CD4-positive, alpha-beta T cell treated with Interleukin-6 at 100 ng/mL for 8 hours (primary cell): ENCODE measurements at places on chromosomes 6 and 20.

DNA sequence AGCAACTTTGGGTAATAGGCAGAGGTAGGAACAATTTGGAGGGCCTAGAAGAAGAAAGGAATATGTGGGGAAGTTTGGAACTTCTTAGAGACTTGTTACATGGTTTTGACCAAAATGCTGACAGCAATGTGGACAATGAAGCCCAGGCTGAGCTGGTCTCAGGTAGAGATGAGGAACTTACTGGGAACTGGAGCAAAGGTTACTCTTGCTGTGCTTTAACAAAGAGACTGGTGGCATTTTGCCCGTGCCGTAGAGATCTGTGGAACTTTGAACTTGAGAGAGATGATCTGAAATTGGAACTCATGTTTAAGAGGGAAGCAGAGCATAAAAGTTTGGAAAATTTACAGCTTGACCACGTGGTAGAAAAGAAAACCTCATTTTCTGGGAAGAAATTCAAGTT is 28.3 kb upstream of the TMEM200A start:
- DNase-seq: no peak

- no peak for DNase-seq
Measured at GRCh38 chr20:58023346-58023745, 205.1 kb downstream of the ANKRD60 start.

- DNase-seq: no peak
Measured at GRCh38 chr6:145279993-145280392, 455.3 kb downstream of the EPM2A start.

DNA sequence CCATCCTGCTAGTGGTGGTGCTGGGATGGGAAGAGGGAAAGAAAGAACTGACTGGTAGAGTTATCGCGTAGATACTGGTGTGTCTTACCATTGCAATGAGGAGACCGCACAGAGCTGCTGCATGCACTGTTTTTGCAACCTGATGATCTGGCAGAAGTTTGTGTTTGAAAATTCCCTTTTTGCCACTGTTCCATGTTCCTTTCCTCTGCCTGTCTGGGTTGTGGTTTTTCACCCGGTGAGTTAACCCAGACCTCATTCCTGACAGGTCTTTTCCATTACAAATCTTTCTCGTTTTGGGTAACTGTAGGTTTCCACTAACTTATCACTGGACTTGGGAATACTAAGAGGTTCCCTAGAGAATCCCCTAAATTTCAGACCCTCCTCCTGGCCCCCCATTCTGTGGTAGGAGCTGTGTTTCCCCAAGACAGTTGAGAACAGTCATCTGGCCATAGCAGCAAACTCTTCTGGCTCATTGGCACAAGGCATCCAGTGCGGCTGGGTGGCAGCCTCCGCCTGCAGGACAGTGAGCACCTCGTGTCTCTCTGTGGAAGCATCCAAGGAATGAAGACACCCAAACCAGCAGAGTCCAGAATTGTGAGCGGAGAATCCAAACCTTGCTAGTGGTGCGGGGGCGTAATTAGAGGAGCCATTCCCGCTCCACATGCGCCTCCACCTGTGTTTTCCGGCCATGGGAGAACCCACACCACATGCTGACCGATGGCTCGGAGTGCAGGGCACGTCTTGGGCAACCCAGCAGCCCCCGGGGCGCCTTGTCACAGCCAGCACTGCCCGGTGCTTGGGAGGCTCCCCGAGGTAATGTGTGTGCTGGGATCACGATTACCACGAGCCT is 32.8 kb downstream of the ERMARD start:
- no peak for DNase-seq

- DNase-seq: no peak
Measured at GRCh38 chr20:9551808-9552550, 37.6 kb downstream of the LAMP5 start.

DNA sequence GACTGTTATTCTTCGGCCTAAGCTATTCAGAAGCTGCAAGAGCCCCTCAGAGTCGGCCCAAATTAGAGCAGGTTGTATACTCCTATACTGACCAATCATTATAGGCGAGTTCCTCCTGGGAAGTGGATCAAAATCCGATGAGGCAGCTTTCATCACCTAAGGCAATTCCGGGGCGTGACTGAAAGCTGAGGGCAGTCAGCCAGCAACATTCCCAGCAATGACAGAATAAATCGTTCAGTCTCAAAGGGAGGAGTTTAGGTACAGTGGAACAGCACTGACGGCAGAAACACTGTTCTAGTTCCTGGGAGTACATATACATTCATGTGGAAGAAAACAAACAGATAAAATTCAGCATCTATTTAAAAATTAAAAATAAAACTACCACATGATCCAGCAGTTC is 10.8 kb downstream of the HLA-DQB2 start:
- no peak for DNase-seq

DNA sequence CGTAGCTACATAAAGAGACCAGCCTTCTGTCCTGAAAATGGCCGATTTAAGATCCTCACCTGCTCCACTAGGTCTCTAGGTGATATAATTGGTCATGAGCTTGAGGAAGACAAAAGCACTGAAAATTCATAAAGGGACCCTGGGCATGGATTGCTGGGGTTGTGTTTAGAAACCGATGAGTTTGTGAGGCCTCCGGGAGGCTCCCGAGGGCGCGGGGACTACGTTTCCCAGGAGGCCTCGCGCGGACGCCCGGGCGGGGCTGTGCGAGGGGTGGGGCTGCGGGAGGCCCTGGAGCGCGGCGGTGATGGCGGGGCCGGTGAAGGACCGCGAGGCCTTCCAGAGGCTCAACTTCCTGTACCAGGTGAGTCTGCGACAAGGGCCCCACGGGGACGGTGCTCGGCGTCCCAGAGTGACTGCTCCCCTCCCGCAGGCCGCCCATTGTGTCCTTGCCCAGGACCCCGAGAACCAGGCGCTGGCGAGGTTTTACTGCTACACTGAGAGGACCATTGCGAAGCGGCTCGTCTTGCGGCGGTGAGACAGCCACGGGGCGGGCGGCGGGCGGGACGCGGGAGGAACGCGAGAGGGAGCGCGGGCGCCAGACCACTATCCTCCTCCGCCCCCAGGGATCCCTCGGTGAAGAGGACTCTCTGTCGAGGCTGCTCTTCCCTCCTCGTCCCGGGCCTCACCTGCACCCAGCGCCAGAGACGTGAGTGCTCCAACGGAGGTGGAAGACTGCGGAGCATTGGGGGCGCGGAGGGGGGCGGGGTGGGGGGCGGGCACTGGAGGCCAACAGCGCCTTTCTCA is at the start of gene RPP21:
Gene RPP21 (plus strand): TSS at position 289 of the 804 bp plus-strand sequence. CDS start 16 bp downstream, at position 305.
- DNase-seq: peak; percentile 85

DNA sequence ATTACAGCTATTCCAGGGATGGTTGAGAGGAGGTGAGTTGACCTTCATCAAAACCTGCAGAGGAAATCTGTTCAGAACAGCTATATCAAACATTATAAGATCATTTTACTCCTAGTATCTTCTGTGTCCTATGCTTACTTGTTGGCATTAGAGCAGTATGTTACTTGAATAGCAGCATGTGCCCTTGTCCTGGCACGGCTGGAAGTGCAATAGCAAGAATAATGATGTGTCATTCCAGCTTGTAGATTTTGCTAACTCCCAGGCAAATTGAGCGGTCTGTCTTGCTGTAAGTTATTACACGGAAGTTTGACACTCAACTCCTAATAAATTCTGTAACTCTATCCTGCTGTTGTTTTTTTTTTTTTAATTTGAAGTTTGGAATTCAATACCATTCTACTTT is 385.5 kb downstream of the TENT5A start:
- DNase-seq: no peak

GRCh38 chr6:33029328-33030184 is 20.2 kb upstream of the HLA-DOA start:
- DNase-seq: peak; percentile 10

DNA sequence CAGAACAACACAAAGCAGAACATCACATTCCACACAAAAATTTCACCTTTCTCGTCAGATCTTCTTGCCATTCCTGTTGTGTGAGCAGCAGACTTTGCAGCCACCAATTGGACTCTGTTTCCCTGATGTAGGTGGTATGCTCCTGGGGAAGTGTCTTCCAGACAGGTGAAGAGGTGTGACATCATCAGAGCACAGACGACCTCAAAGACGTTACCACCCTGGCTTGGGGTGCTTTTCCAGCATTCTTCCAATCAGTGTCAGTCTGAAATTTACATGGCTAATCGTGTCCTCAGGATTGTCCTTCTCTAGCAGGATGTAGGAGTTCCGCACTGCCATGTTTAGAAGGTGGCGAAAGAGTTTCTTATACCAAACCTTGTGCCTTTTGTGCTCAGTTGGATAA is 31.6 kb upstream of the RIMS4 start:
- DNase-seq: no peak

DNA sequence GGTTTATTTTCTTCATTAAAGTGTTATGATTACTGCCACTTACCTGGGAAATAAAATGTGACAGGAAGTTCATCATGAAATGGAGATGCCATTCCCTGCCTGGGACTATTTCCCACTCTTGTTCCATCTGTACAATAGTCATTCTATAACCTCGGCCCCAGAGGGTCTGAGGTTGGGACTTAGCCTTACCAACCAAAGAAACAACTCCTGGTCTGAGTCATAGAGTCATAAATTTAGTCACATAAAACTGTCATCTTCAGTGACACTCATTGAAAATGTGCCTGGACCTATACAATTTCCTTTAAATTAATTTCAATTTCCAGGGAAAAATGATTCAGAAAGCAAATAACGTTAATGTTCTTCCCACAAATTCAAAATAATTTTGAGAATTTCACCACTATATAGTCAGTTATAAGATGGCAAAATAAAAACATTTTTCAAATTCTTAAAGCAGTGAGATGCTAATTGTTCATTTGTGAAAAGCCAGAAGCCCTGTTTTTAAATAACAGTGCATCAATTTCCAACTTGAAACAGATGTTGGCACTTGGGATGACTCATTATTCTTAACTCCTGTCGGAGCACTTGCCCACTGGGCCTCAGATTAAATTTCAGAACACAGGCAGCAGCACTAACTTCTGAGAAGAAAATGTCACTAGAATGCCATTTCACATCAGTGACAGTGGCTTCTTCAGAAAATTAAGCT is 201.2 kb upstream of the SMLR1 start:
- no peak for DNase-seq

- DNase-seq: no peak
Measured at GRCh38 chr6:73409395-73409794, 14.8 kb downstream of the DDX43 start.

DNA sequence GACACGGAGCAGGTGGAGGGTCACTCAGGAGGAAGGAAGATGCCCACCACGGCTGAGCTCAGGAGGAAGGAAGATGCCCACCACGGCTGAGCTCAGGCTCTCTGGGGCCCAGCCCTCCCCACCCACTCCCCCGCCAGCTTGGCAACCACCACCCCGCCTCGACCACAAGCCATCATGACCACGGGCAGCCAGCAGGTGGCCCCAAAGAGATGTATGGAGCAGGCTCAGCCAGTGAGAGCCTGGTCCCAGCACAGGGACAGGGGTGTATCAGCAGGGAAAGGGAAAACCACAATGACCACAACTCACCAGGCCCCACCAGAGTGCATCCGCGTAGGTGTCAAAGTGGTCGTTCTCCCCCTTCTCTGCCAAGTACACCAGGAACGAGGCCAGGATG is 30.4 kb downstream of the KCNQ2 start:
- peak; percentile 52 for DNase-seq

DNA sequence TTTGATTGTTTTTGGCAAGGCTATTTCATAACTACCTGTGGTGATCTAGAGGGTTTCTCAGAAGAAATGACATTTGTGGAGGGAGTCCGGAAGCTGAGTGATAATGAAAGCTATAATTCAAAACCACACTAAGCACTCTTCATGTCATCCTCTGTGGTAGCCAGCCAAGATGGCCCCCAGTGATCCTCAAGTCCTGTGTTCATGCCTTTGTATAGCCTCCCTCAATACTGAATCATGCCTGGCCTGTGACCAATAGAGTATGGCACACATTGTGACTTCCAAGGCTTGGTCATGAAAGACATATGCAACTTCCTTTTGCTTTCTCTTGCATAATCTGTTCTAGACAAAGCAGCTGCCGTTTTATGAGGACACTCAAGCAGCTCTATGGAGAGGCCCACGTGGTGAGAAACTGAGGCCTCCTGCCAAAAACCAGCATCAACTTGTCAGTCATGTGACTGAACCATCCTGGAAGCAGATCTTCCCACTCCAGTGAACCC is 12.8 kb upstream of the DNAAF9 start:
- DNase-seq: peak; percentile 23

DNA sequence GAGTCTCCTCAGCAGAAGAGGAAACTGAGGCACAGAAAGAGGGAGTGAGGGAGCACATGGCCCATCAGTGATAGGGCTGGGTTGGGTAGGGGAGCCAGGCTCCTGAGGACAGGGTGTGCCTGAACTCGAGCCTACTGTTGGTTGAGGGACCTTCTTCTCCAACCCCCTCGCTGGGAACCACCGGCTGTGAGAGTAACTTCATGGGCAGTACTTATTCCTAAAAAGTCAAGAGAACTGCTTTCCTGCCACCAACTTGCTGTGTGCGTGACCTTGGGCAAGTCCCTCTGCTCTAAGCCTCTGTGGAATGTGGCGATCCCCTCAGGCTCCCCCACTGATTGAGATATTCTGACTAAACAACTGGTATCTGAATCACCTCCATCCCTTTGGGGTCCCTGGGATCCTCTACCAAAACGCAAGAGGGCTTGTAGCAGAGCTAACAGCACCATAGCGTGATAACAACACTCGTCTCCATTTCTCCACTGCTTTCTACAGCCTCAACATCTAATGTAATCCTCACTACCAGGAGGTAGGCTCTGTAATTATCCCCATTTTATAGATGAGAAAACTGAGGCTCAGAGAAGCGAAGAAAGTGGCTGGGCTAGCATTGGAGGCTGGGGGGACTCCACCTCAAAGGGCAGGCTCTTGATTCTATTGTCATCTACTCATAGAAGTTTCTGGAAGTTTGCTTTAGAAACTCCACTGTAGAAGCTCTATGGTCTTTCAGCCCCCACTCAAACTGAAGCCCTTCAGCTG is 76.0 kb downstream of the JPH2 start:
- no peak for DNase-seq

DNA sequence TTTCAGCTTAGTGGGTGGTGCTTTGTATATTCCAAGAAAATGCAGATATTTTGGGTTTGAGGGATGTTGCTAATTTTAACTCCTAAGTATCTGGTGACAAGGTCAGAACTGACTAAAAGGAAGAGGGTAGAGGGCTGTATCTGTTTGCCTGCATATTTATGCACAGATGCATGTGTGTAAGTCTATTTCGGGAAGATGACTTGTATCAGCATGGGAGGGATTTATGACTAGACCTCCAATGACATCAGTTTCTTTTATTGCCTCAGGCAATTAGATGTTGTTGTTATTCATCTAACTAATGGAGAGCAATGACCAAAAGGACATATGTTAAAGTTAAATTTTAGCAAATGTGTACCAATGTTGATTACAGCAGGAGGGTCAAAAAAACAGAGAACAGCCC is 734.3 kb downstream of the QKI start:
- no peak for DNase-seq

- DNase-seq: no peak
Measured at GRCh38 chr6:68094070-68094469, 541.0 kb upstream of the ADGRB3 start.

- DNase-seq: no peak
Measured at GRCh38 chr6:158662954-158663624, 13.2 kb downstream of the SYTL3 start.

GRCh38 chr20:45358282-45359068 is 4.5 kb upstream of the SYS1 start:
- DNase-seq: no peak
